NCI-H2029 treated with DMSO at 0.1 percent for 48 hours (cell line): ENCODE measurements at places on chromosomes 16 and 17.

GRCh38 chr17:27247071-27247957 is 46.6 kb upstream of the WSB1 start:
- DNase-seq: peak; percentile 95

GRCh38 chr16:90047714-90048346 is 28.6 kb upstream of the DBNDD1 start:
- DNase-seq: no peak

GRCh38 chr16:52581530-52581929 is 34.6 kb upstream of the TOX3 start:
- no peak for DNase-seq

DNA sequence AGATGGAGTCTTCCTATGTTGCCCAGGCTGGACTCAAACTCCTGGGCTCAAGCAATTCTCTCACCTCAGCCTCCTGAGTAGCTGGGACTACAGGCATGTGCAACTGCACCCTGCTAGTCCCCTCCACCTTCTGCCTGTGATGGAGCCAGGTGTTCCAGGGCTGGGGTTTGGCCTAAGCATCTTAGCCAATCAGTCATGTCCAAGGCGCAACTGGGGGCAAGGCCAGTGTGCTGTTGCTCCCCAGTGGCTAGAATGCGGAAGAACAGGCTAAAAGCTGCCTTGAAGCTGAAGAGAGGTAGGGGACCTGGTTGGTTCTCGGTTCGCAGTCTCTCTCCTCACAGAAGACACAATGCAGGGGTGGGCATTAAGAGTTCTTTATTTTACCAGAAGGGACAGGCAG is 18.6 kb downstream of the FLOT2 start:
- DNase-seq: no peak

GRCh38 chr16:55151561-55152305 is 172.3 kb upstream of the IRX6 start:
- no peak for DNase-seq

DNA sequence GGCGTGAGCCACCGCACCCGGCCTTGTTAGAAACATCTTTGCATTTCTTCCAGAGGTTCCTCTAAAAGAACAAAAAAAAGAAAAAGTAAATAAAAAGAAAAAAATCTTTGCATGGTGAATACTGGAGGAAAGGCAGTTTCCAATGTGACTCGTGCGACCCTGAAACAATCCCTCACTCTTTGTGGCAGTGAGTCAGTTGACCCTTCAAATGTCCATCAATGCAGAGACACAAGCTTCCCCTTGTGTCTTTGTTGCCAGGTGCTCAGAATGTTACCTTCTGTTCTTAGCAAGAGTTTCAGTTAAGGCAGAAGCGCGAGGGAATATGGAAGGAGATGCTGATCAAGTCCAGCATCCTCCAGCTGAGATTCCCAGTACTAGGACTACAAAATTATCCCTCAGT is 16.4 kb downstream of the CACNG4 start:
- DNase-seq: no peak

DNA sequence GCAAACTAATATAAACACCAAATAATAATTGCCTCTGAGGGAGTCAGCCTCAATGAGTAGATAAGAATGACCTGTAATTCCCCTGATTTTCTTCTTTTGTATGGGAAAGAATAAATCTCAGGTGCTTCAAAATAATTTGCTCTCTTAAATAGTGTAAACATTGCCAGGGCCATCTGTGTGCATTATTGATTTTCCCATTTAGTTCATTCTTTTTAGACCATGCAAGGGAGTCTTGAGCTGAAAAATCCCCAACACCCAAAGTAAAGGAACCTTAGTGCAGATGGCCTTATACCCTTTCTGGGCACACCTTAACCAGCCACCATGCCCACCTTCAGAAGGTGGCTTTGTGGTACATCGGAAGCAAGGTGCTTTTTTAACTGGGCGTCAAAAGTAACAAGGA is 267.2 kb downstream of the TMEM114 start:
- no peak for DNase-seq

- peak; percentile 34 for DNase-seq
Measured at GRCh38 chr17:50087246-50087911, 7.8 kb upstream of the PDK2 start.

DNA sequence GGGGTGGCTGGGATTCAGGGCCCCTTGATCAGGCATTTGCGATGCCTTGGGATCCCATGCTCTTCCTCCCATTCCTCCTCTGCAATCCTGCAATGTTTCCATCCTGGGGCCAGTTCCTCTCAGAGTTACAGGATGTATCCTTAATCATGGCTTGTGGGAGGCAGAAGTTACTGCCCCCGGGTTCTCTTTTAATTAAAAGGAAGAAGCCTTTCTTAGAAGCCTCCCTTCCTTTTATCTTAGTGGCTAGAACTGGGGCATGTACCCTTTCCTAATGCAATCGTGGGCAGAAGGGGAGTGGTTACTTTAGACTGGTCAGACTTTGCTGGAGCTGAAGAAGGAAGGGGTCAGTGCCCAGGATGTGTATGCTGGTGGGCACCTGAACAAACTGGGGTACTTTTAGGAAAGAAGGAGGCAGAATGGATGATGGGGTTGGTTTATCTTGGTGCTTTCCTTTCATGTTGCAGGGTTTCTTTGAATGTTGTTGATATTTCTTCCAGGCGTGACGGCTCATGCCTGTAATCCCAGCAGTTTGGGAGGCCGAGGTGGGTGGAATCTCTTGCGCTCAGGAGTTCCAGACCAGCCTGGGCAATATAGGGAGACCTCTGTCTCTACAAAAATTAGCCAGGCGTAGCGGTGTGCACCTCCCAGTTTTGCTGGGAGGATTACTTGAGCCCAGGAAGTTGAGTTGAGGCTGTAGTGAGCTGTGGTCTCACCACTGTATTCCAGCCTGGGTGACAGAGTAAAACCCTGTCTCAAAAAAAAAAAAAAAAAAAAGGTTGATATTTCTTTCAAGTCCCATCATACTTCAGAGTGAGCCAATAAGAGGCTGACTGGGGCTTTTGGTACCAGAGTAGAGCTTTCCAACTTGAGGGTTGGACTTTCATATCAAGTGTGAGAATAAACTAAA is 13.2 kb upstream of the SPN start:
- DNase-seq: no peak

GRCh38 chr16:24753437-24753836 is 24.0 kb downstream of the TNRC6A start:
- DNase-seq: peak; percentile 63

DNA sequence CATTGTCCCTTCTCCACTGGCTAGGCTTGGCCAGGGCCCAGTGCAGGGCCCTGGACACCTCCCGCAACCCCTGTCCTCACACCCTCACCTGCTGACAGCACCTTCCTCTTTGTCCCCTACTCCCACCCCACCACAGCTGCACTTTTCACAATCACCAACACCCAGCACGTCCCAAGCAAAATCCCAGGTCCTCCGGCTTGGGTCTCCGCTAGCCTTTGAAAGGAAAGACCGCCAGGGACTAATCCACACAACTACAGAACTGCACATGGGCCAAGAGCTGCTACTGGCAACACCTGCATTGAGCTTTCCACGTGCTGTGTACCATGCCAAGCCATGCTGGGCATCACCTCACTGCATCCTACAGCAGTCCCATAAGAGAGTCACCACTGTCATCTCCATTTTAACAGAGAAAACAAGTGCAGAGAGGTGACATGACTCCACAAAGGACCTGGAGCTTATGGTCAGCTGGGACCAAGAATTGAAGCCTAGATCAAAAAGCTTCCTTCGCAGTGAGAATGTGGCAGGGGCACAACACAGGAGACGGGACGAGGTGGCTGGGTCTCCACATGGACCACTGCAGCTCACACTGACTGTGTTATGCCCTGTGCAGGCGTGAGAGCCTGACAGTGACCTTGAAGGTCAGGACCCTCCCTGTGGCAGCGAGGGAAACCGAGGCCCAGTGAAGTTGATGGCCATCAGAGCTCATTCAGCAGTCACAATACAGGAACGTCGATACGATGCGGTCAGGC is 22.5 kb downstream of the FBXO31 start:
- DNase-seq: no peak

DNA sequence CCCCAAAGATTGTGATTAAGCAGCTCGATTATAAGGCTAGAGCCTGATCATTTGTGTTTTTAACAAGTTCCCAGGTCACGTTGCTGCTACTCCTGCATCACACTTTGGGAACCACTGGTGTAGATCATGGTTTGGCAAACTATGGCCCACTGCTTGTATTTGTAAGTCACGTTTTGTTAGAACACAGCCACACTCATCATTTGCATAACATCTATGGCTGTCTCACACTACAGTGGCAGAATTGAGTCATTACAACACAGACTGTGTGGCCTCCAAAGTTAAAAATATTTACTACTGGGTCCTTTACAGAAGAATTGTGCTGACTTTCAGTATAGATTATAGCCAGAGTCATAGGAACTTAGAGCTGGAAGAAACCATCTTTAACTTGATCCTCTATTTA is 515.3 kb upstream of the PSMD7 start:
- no peak for DNase-seq

DNA sequence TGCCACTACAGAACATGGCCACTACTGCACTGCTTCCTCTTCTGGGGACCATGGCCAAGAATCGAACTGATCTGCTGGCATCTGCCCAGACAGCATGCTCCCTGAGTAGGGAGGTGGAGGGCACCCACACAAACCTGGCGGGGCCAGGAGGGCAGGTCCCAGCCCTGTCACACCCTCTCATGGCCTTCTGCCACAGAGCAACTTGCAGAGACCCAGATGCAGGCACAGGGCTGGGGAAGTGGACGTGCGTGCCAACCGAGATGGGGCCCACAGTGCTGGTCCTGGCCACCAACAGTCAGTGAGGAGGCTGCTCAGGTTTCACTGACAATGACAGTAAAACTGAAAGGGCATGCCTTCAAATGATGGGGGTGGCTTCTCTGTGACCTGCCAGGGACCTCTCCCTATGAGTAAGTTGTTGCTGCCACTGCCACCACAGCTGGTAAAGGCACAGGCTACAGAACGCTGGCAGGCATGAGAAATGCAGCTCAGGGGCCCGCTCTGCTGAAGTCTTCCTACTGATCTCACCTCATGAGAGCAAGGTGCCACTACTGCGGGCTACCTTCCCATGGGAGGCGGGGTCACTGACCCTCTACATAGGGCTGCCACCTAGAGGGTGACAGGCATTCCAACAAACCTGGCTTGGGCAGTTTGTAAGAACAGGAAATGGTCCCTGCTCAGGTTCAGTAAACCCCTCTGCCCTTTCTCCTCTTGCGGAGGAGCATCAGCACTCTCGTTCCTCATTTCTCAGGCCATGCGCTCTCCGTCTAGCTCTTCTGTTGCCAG is 15.5 kb downstream of the HIC1 start:
- DNase-seq: no peak

GRCh38 chr17:21213638-21214014 is 335 bp downstream of the TMEM11 start:
- DNase-seq: no peak

GRCh38 chr16:51869176-51869575 is 677.8 kb downstream of the TOX3 start:
- no peak for DNase-seq

- DNase-seq: no peak
Measured at GRCh38 chr17:65455972-65456343, 105.5 kb downstream of the AXIN2 start.

DNA sequence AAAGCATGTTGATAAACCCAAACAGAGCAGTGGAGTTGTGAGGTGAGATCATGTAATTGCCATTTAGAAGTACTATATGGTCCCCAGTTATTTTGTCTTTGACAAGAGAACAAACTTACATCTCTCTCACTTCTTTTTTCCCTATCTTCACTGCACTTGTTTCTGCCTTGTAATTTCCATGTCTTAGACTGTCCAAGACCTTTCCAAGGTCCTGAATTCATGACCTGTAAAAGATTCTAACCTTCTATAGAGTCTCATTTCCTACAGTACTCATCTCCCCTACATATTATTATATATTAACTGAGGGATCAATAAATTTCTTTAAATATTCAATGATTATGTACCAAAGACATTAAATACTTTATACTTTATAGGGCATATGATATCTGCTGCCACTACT is 295.3 kb upstream of the KIF2B start:
- no peak for DNase-seq

GRCh38 chr17:82267575-82268379 is 5.7 kb downstream of the CSNK1D start:
- DNase-seq: no peak

- DNase-seq: no peak
Measured at GRCh38 chr16:88509749-88510069, 56.6 kb downstream of the ZFPM1 start.

- no peak for DNase-seq
Measured at GRCh38 chr16:49697631-49698452, 158.1 kb downstream of the ZNF423 start.

GRCh38 chr16:65098916-65099315 is 22.9 kb downstream of the CDH11 start:
- DNase-seq: no peak

DNA sequence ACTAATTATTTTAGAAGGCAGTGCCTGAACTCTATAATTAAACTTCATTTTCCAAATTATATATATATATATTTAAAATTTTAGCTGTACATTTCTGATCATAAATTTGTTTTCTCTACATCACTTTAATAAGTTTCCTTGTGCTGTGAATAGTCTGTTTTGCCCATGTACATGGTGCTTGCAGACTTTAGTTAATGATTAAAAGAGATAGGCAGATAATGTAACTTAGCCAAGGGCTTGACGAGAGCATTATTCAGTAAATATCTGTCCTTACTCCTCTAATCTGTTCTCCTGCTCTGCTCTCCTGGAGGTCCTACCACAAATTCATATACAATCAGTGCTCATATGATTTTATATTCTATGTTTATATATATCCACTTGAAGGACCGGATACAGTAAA is 595.2 kb upstream of the KIF2B start:
- DNase-seq: no peak

DNA sequence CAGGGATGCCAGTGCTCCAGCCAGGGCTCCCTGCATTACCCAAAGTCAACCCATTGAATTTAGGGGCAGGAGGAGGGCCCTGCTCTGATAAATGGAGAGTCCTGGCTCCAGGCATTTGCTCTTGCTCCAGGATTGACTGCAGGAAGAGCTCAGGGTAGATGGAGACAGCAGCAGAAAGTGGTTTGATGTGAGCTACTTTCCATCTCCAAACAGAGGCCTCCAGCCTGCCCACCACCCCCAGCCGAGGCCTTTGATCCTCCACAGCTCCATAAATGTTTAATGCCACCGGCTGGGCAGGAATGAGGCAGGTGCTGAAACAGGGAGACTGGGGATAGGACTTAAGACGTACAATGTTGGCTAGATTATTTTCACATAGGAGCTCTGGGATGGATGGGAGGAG is 4.3 kb upstream of the SEZ6 start:
- no peak for DNase-seq
